ENCODE measurements at places on chromosomes 7 and 10.
A peak's percentile ranks its signal among the peaks of the same experiment; 100 is the strongest.

GRCh38 chr7:114660126-114660486 lies 245.5 kb downstream of the FOXP2 start:
- no peaks in the 10 kb centered on the region for H3K36me3 ChIP-seq
- H3K27me3 ChIP-seq = no peaks in the 10 kb centered on the region
- no peak overlapping the region for H3K4me3 ChIP-seq
- no peaks in the 10 kb centered on the region for H3K4me1 ChIP-seq

GRCh38 chr7:106022193-106022821 lies 59.2 kb downstream of the CDHR3 start:
- DNase-seq = peak; percentile 84
- H3K36me3 ChIP-seq = no peaks in the 10 kb centered on the region
- H3K27ac ChIP-seq = peak overlapping the region; percentile 69

GRCh38 chr10:3217853-3218252 lies 45.3 kb upstream of the PITRM1 start:
- no peaks in the 10 kb centered on the region for H3K4me1 ChIP-seq
- H3K27ac ChIP-seq = no peak overlapping the region
- no peaks in the 10 kb centered on the region for H3K36me3 ChIP-seq
- H3K27me3 ChIP-seq = no peaks in the 10 kb centered on the region
- no peak for DNase-seq

DNA sequence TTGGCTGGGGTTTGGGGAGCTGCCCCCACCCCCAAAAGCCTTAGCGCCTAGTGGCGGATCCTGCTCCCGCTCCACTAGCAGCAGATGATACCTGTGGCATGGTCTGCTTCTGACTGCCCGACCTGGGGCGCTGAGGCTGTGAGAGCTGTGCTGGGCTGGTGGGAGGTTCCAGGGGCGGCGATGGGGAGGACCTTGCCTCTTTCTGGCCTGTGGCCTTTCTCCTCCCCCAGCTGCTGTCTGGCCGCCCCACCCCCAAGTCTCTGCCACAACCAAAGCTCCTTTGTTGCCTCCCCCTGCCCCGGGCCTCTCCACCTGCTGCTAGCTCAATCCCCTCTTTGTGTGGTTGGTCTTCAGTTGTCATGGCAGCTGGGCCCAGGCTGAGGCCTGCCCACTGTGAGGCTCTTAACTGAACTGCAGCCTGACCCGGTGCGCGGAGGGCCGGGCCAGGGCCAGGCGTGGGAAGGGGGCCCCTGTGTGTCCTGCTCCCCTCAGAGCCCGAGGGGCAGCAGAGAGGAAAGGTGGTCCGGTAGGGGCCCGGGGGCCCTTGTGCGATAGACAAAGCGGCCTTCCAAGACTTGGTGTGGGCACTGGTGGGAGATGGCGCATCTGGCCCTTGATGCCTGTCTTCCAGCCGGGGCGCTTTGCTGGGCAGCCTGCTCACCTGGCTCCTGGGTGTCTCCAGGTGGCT lies 4.7 kb downstream of the ZNF775 start:
- no peak for DNase-seq
- no peak overlapping the region for H3K27ac ChIP-seq
- no peaks in the 10 kb centered on the region for H3K36me3 ChIP-seq

DNA sequence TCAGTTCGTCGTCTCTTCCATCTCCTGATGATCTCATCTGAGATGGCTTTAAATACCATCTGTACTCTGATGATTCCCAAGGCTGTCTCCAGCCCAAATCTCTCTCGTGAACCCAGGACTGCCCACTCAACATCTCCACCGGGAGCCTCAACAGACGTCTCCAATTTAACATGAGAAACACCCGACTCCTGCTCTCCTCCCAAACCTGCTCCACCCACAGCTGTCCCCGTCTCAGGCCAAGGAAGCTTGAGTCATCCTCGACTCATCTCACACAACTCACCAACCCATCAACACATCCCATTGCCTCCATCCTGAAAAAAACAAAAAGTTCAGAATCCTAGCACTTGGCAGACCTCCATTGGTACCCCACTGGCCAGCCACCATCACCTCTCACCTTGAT lies 29.7 kb upstream of the CALN1 start:
- peaks cover 15% of the 10 kb centered on the region for H3K27me3 ChIP-seq
- DNase-seq = no peak
- H3K4me1 ChIP-seq = no peaks in the 10 kb centered on the region
- no peaks in the 10 kb centered on the region for H3K36me3 ChIP-seq

- no peak overlapping the region for H3K27ac ChIP-seq
- H3K27me3 ChIP-seq = no peaks in the 10 kb centered on the region
- H3K4me1 ChIP-seq = peaks cover 14% of the 10 kb centered on the region
- H3K4me3 ChIP-seq = no peak overlapping the region
- no peak for DNase-seq
- peaks cover 24% of the 10 kb centered on the region for H3K36me3 ChIP-seq
Observed at GRCh38 chr10:63247771-63248170, 114.6 kb downstream of the NRBF2 start.

DNA sequence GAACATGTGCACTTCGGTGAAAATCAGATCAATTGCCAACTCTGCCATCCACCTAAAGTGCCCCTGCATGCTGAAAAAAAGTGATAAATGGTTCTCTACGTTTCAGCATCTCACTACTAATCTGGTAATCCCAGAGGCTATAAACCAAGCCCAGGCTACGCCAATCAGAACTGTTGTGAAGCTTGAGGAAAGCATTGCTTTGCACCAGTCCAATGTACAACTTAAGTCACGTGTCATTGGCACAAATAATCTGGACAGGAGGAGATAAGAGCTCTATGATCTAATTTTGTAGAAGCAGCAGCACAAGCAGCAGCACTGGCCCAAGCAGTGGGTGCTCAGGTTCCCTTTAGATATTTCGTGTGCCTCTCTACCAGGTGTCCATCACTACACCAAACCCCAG lies 4.4 kb upstream of the EGR2 start:
- no peaks in the 10 kb centered on the region for H3K27me3 ChIP-seq
- DNase-seq = no peak
- H3K4me3 ChIP-seq = no peak overlapping the region
- no peak overlapping the region for H3K27ac ChIP-seq
- peaks cover 29% of the 10 kb centered on the region for H3K4me1 ChIP-seq

- no peak overlapping the region for H3K27ac ChIP-seq
- H3K36me3 ChIP-seq = no peaks in the 10 kb centered on the region
- H3K4me1 ChIP-seq = no peaks in the 10 kb centered on the region
- DNase-seq = no peak
- H3K27me3 ChIP-seq = no peaks in the 10 kb centered on the region
Observed at GRCh38 chr10:112739592-112740353, 210.3 kb upstream of the TCF7L2 start.

DNA sequence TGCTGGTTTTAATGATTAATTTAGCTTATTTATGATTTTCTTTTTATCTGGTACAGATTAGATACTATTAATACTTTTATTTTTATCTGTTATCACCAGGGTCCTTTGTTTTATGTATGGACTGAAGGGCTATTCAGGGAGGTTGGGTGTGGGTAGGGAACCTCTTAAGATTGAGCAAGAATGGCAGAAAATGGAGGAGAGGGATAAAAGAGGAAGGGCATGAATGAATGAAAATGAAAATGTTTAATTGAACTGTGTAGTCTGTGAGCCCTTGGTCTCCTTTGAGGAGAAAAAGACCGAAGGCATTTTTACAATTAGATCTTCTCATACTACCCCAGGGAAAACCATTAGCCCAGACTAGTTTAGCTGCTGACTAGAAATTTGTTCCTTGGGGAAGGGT lies 93.1 kb downstream of the CDK14 start:
- H3K27ac ChIP-seq = no peak overlapping the region
- no peak overlapping the region for H3K4me3 ChIP-seq
- DNase-seq = no peak
- no peaks in the 10 kb centered on the region for H3K4me1 ChIP-seq
- no peaks in the 10 kb centered on the region for H3K36me3 ChIP-seq
- no peaks in the 10 kb centered on the region for H3K27me3 ChIP-seq

DNA sequence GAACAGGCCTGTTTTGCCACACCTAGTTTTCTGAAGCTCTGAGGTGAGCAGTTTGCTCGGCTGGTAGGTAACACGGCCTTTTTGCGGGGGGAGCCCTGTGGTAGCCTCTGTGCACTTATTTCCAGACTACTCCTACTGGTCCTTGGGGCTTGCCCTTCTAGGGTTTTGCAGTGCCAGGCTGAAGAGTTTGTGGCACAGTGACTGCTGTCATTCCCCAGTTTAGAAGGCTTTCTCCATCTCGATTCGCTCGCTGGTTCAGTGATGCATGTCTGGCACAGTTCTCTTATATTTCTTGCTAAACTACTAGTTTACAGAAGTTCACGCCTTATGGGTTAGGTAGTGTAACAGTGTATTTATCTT lies 711 bp downstream of the KIF20B start:
- peak overlapping the region; percentile 58 for H3K4me3 ChIP-seq
- peak overlapping the region; percentile 73 for H3K27ac ChIP-seq
- no peak for DNase-seq
- H3K36me3 ChIP-seq = no peaks in the 10 kb centered on the region
- H3K4me1 ChIP-seq = peaks cover 24% of the 10 kb centered on the region
- no peaks in the 10 kb centered on the region for H3K27me3 ChIP-seq

- DNase-seq = no peak
- H3K4me3 ChIP-seq = no peak overlapping the region
- H3K36me3 ChIP-seq = no peaks in the 10 kb centered on the region
- H3K4me1 ChIP-seq = no peaks in the 10 kb centered on the region
Observed at GRCh38 chr7:119758254-119758653, 514.7 kb upstream of the KCND2 start.

DNA sequence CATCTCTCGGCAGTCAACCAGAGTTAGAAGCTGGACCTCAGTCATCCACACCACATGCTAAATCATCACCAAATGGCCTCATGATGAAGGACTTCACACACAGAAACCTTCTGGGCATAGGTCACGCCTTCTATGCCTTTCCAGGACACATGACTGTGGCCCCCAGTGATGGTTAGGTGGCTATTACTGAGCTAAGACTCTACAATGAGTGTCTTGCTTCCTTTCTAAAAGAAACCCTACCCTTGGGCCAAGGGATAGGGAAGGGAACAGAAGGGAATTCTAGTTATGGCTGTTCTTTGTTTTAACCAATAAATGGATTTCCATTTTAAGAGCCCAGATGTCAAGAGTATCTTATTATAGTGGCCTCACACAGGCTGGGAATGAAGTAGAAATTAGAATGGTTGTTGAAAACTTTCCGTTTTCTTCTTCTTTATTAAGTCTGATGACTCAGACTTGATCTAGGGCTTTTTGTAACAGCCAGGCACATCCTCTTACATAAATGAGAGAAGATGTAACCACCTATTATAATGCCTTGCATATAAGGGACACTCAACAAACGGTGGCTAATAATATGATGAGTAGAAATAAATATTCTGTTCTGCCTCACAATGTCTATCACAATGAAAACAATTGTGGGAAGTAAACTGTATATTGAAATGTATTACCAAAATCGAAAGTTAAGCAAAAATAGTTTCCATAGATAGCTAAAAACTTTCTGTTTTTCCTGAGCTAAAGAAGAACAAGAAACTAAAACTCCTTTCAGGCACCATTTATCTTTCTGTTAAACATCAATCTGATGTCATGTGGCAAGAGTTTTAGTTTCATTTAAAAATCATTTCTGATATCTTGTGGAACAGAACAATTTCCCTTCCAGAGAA lies 62.5 kb upstream of the TOMM7 start:
- no peak overlapping the region for H3K27ac ChIP-seq
- H3K4me3 ChIP-seq = no peak overlapping the region
- H3K4me1 ChIP-seq = peaks cover 15% of the 10 kb centered on the region
- H3K27me3 ChIP-seq = no peaks in the 10 kb centered on the region

- H3K27me3 ChIP-seq = no peaks in the 10 kb centered on the region
- peak overlapping the region; percentile 27 for H3K4me3 ChIP-seq
- H3K27ac ChIP-seq = peak overlapping the region; percentile 21
- H3K4me1 ChIP-seq = peaks cover 3% of the 10 kb centered on the region
Observed at GRCh38 chr10:89887830-89888229, 186.4 kb downstream of the KIF20B start.

- peak; percentile 82 for DNase-seq
- H3K27ac ChIP-seq = no peak overlapping the region
- H3K36me3 ChIP-seq = no peaks in the 10 kb centered on the region
- peaks cover 18% of the 10 kb centered on the region for H3K4me1 ChIP-seq
- no peaks in the 10 kb centered on the region for H3K27me3 ChIP-seq
Observed at GRCh38 chr7:16850614-16851466, 30.9 kb downstream of the AGR3 start.

- peaks cover 20% of the 10 kb centered on the region for H3K4me1 ChIP-seq
- H3K27me3 ChIP-seq = no peaks in the 10 kb centered on the region
- no peaks in the 10 kb centered on the region for H3K36me3 ChIP-seq
- DNase-seq = no peak
- no peak overlapping the region for H3K4me3 ChIP-seq
- H3K27ac ChIP-seq = no peak overlapping the region
Observed at GRCh38 chr7:129123510-129123857, 21.0 kb upstream of the TSPAN33 start.

- no peaks in the 10 kb centered on the region for H3K27me3 ChIP-seq
- no peak overlapping the region for H3K4me3 ChIP-seq
- no peak overlapping the region for H3K27ac ChIP-seq
- no peaks in the 10 kb centered on the region for H3K36me3 ChIP-seq
- H3K4me1 ChIP-seq = no peaks in the 10 kb centered on the region
Observed at GRCh38 chr7:81430761-81431160, 339.1 kb downstream of the HGF start.

GRCh38 chr7:107446531-107446930 lies 23.3 kb upstream of the GPR22 start:
- no peaks in the 10 kb centered on the region for H3K27me3 ChIP-seq
- no peak overlapping the region for H3K27ac ChIP-seq
- no peaks in the 10 kb centered on the region for H3K4me1 ChIP-seq
- H3K36me3 ChIP-seq = no peaks in the 10 kb centered on the region
- no peak overlapping the region for H3K4me3 ChIP-seq
- DNase-seq = no peak

- H3K36me3 ChIP-seq = no peaks in the 10 kb centered on the region
- H3K27me3 ChIP-seq = no peaks in the 10 kb centered on the region
- H3K27ac ChIP-seq = no peak overlapping the region
- H3K4me3 ChIP-seq = no peak overlapping the region
- H3K4me1 ChIP-seq = no peaks in the 10 kb centered on the region
Observed at GRCh38 chr10:20142311-20142710, 326.1 kb downstream of the PLXDC2 start.

GRCh38 chr7:147245274-147245673 lies 1128.7 kb downstream of the CNTNAP2 start:
- H3K36me3 ChIP-seq = no peaks in the 10 kb centered on the region
- H3K4me1 ChIP-seq = no peaks in the 10 kb centered on the region
- no peak overlapping the region for H3K27ac ChIP-seq
- DNase-seq = no peak
- no peaks in the 10 kb centered on the region for H3K27me3 ChIP-seq

DNA sequence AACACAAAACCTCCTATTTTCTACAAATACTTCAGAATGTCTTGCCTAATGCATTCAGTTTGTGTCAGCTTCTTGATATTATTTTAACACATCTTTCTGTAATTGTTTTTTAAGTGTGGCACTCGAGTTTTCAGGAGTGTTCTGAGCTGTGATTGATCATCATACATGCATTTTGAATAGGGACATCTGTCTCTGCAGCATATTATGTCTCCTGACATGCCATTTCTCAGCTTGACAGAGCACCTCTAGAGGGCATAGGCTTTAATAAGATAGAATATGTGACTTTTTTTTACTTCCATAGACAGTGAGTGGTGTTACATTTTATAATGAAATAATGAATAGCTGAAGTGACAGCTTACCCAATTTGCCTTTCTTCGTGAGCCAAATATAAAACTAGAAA lies 219.2 kb upstream of the HDAC9 start:
- no peaks in the 10 kb centered on the region for H3K36me3 ChIP-seq
- no peak overlapping the region for H3K27ac ChIP-seq
- H3K4me3 ChIP-seq = no peak overlapping the region
- H3K27me3 ChIP-seq = no peaks in the 10 kb centered on the region

GRCh38 chr7:134886353-134887057 lies 99.8 kb upstream of the AGBL3 start:
- no peak overlapping the region for H3K4me3 ChIP-seq
- no peaks in the 10 kb centered on the region for H3K36me3 ChIP-seq
- no peak for DNase-seq
- H3K4me1 ChIP-seq = peaks cover 40% of the 10 kb centered on the region

Measured in spleen (tissue), 13 donors.